ENCODE measurements at places on chromosomes 11 and 22. TPM values are rescaled to one million over a fixed set of nuclear protein-coding genes. Genes with fewer than 3 reads are reported as not detected.
A peak's percentile ranks its signal among the peaks of the same experiment; 100 is the strongest.

DNA sequence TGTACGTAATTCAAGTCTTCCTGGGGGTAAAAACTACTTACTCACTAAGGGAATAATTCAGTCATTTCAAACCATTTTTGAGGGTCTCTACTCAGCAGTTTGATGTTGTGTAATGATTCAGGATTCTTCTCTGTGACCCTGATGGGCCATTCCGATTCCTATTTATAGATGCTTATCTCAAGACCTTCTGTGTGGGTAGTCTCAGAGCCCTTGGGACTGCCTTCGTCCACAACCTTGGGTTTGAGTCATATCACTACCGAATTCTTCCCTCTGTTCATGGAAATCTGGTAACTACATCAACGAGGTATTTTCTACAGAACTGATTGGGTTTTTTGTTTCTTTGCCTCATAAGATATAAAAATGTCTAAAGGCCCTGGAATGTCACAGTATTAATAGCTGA lies 14.3 kb upstream of the CBX6 start:
- H3K36me3 ChIP-seq = no peaks in the 10 kb centered on the region
- peaks cover 2% of the 10 kb centered on the region for H3K27me3 ChIP-seq
- no peak overlapping the region for H3K4me3 ChIP-seq
- peaks cover 34% of the 10 kb centered on the region for H3K4me1 ChIP-seq
- DNase-seq = no peak

GRCh38 chr22:46545086-46545792 lies 7.8 kb upstream of the CELSR1 start:
- H3K36me3 ChIP-seq = no peaks in the 10 kb centered on the region
- H3K27me3 ChIP-seq = peaks cover 7% of the 10 kb centered on the region
- DNase-seq = no peak
- H3K4me1 ChIP-seq = peaks cover 6% of the 10 kb centered on the region
- peak overlapping the region; percentile 29 for H3K27ac ChIP-seq

The BTBD18 gene
- total RNA-seq = not detected

DNA sequence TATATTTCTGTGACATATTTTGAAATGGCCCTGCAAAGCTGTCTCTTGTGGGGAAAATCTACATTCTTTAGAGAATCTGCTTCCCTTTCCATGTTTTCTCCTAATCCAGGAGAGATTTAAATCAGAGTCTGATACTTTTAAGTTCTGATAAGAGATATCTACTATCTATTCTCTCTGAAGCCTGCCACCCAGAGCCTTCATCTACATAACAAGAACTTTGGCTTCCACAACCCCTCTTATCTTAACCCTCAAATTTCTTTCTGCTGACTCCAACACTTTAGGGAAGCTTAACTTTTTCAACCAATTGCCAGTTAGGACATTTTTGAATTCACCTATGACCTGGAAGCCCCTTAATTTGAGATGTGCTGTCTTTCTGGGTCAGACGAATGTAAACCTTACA lies 965.2 kb downstream of the TBC1D22A start:
- peaks cover 3% of the 10 kb centered on the region for H3K36me3 ChIP-seq
- no peak overlapping the region for H3K27ac ChIP-seq
- no peaks in the 10 kb centered on the region for H3K4me1 ChIP-seq
- H3K4me3 ChIP-seq = no peak overlapping the region

The CD3D gene
- total RNA-seq = 245 TPM

DNA sequence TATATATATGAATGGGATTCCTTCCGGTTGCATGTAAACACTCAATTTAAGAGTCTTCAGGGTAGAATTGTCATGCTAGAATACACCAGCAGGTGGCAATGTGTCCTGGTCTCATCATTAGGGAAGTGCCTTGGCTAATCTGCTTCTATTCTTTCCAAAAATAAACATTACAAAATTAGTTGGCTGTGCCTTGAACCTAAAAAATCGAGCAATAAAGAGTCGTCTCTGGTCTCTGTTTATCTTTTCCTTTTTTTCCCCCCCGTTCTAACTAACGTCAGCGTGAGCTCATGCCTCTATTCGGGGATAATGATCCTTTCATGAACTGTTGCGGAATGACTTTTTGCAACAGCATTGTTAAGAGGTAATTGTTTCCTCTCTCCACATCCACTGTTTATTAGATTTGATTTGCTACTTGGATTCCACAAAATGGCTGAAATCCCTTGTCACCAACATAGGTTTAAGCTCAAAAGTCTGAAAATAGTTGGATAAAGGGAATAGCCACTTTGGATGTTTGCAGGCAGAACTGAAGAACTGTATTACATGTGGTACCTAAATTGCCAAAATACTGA lies 1.2 kb upstream of the ARHGEF12 start:
- H3K4me1 ChIP-seq = peaks cover 29% of the 10 kb centered on the region
- no peak overlapping the region for H3K27ac ChIP-seq
- H3K27me3 ChIP-seq = peaks cover 52% of the 10 kb centered on the region
- H3K36me3 ChIP-seq = no peaks in the 10 kb centered on the region
- DNase-seq = peak; percentile 47
- H3K4me3 ChIP-seq = peak overlapping the region; percentile 82

DNA sequence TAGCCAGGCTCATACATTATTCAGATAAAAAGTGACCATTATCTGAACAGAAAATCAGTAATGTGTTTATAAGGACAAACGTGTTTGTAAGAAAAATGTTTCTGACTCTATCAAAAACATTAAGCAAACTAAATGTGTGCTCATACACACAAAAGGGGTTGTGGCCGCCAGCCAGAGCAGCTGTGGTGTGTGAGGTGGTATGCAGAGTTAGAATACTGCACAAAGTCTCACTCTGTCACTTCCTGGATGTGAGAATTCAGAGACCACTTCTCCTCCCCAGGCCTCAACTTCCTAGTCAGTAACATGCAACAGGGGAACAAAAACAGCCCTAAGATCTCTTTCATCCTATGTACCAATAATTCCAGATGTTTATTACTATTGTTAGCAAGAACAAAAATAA lies 9.4 kb downstream of the OR5B21 start:
- H3K4me1 ChIP-seq = peaks cover 21% of the 10 kb centered on the region
- no peak overlapping the region for H3K4me3 ChIP-seq
- no peaks in the 10 kb centered on the region for H3K36me3 ChIP-seq
- DNase-seq = peak; percentile 12
- H3K27ac ChIP-seq = peak overlapping the region; percentile 44

DNA sequence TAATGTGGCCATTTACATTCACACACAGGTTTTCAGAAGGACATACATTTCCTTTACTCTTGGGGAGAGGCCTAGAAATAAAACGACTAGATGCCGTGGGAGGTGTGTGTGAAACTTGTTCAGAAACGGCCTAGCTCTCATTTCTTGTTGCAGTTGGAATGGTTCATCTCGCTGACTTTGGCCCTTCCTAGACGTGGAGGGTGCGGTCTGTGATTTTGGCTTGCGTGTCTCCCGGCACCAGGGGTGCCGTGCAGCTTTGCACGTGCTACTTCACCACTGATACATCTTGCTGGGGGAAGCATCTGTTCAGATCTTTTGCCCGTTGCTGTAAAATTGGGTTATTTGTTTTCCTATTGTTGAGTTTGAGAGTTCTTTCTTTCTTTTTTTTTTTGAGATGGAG lies 3.1 kb upstream of the PRR33 start:
- peaks cover 30% of the 10 kb centered on the region for H3K4me1 ChIP-seq
- H3K4me3 ChIP-seq = no peak overlapping the region
- H3K27me3 ChIP-seq = peaks cover 16% of the 10 kb centered on the region
- H3K27ac ChIP-seq = no peak overlapping the region
- DNase-seq = no peak

The ZBTB16 gene
- 4.0 TPM for total RNA-seq

DNA sequence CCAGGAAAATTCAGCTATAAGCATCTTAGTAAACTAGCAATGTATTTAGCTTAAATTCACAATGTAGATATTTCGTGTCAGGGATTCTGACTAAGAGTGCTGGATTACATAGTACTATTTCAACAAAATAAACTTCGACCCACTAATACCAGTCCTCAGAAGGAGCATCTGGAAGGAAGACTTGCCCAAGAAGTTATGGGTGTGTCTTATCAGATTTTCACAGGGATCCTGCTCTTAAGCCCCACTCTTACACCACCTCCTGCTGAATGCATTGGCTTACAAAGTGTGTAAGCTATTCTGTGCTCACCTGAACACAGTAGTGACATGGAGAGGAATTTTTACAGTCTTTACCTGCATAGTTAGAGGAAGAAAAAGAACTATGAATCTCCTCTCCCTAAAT lies 35.4 kb upstream of the ANO5 start:
- no peaks in the 10 kb centered on the region for H3K36me3 ChIP-seq
- H3K27ac ChIP-seq = no peak overlapping the region
- H3K4me1 ChIP-seq = no peaks in the 10 kb centered on the region
- no peak for DNase-seq

DNA sequence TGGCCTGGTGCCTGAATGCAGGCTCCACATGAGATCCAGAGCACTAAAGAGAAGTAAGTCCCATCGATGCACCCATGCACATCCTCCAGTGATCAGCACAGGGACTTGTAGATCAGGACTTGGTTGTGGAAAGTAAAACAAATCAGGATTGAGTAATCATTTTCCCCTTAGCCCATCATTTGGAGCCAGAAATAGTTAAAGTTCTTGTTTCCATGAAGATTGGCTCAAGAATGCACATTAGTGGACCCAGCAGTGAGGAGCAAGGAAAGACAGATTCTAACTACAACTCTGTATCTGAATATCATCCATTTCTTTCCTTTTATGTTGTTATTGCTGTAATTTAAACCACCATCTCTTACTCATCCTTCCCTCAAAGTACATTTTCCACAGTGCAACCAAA lies 19.1 kb downstream of the CCDC83 start:
- no peak for DNase-seq
- peak overlapping the region; percentile 2 for H3K4me3 ChIP-seq
- H3K27ac ChIP-seq = no peak overlapping the region
- H3K36me3 ChIP-seq = no peaks in the 10 kb centered on the region

DNA sequence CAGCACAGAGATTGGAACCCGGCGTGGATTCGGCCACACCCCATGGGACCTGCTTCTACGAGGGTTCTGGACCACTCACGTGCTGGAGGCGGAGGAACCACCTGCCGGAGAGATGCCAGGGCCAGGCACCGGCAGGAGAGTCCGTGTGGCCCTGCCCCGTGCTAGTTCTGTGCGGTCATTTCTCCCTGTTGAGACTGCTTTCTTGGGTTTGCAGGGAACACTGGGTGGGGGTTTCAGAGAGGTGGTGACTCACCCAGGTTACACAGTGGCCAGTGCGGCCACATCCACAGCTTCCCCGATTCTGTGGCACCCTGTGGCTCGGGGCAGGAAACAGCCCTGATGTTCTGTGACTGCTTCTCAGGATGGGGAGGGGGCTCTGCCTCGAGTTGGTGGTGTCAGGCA lies 3.6 kb upstream of the PHLDA2 start:
- no peak overlapping the region for H3K27ac ChIP-seq
- peaks cover 39% of the 10 kb centered on the region for H3K4me1 ChIP-seq
- no peak overlapping the region for H3K4me3 ChIP-seq
- peak; percentile 30 for DNase-seq
- H3K27me3 ChIP-seq = peaks cover 6% of the 10 kb centered on the region

GRCh38 chr22:27537501-27537900 lies 264.1 kb downstream of the MN1 start:
- H3K36me3 ChIP-seq = no peaks in the 10 kb centered on the region
- DNase-seq = no peak
- no peaks in the 10 kb centered on the region for H3K4me1 ChIP-seq
- H3K4me3 ChIP-seq = no peak overlapping the region
- no peaks in the 10 kb centered on the region for H3K27me3 ChIP-seq
- no peak overlapping the region for H3K27ac ChIP-seq

GRCh38 chr22:42268852-42269410 lies 1.5 kb downstream of the TCF20 start:
- peak overlapping the region; percentile 96 for H3K27ac ChIP-seq
- H3K36me3 ChIP-seq = peaks cover 11% of the 10 kb centered on the region
- no peak for DNase-seq
- no peaks in the 10 kb centered on the region for H3K27me3 ChIP-seq

GRCh38 chr11:121393855-121394254 lies 58.3 kb upstream of the SORL1 start:
- peak overlapping the region; percentile 43 for H3K27ac ChIP-seq
- peaks cover 19% of the 10 kb centered on the region for H3K4me1 ChIP-seq
- DNase-seq = no peak
- no peaks in the 10 kb centered on the region for H3K36me3 ChIP-seq

DNA sequence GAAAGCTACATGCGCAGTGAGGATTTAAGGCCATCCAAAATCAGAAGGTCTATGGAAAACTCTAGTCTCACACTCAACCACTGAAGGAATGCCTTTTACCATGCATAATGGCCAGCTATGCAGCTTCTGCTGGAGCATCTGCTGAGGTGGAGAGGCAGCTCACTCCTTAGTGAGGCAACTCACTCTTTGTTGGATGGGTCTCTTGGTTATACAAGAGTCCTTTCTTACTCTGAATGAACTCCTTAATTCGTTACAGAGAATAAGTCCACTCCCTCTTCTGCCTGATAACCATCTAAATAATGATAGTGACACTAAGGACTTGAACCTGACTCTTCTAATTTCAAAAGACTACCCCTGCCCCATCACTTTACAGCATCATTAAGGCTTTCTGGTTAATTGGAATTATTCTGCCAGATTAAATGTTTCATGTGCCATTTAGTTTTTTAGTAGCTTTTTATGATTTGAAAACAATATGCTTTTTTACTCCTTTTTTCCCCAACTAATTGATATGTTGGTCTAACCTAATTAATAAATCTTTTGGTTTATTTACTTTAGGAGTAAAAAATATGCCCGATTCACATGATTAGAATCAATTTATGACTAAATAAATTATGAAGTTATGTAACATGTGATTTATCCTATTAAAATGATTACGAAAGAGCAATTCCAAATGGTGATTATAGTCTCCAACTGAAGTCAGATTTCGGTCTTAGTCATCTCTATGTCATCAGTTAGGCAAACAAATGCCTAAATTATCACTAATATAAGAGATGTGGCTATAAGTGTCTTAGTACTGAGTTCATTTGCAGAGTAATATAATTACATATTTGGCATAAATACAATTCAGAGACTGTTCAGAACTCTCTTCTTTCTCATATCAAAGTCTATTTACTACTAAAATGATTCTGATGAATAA lies 286.7 kb upstream of the CCDC90B start:
- no peaks in the 10 kb centered on the region for H3K4me1 ChIP-seq
- no peaks in the 10 kb centered on the region for H3K36me3 ChIP-seq
- no peak for DNase-seq
- no peaks in the 10 kb centered on the region for H3K27me3 ChIP-seq
- H3K4me3 ChIP-seq = no peak overlapping the region
- H3K27ac ChIP-seq = no peak overlapping the region

GRCh38 chr11:26620282-26621045 lies 48.4 kb upstream of the MUC15 start:
- H3K4me3 ChIP-seq = no peak overlapping the region
- no peaks in the 10 kb centered on the region for H3K4me1 ChIP-seq
- H3K27me3 ChIP-seq = no peaks in the 10 kb centered on the region
- H3K27ac ChIP-seq = no peak overlapping the region

DNA sequence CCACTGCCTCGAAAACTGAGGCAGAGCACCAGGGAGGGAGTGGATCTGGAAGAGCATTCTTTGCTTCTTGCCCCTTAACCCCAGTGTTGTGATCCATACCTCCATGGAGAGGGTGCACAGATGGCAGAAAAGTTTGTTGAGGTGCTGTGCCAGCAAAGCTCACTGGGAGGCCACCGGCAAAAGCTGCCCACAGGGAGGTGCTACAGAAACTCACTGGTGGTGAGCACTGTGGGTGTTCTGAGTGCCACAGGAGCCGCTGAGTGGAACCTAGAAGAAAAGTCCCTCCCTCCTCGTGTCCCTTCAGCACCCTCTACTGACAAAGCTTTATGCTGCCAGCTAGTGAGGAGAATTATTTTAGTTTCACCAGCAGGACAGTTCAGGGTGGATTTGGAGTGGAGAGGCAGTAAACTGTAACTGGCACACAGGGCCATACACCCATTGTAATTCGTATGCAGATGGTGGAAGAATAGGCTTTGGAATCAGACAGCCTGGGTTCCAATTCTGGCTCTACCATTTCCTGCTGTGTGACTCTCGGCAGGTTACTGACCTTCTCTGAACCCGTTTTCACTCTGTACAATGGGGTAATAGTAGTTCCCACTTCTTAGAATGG lies 84.6 kb downstream of the SWAP70 start:
- no peak overlapping the region for H3K27ac ChIP-seq
- no peaks in the 10 kb centered on the region for H3K27me3 ChIP-seq
- peaks cover 4% of the 10 kb centered on the region for H3K36me3 ChIP-seq
- peaks cover 30% of the 10 kb centered on the region for H3K4me1 ChIP-seq

Measured in activated T-cell treated with anti-CD3 and anti-CD28 coated beads, Interleukin-2, amount 50 U/mL, for 72 hours (primary cell).